Ovary (tissue), 10 donors: ENCODE measurements at places on chromosomes 12 and 14.
A peak's percentile ranks its signal among the peaks of the same experiment; 100 is the strongest.

- H3K27me3 ChIP-seq: no peaks in the 10 kb centered on the region
- H3K4me3 ChIP-seq: no peak overlapping the region
These were observed 235.5 kb upstream of the TBX3 start for GRCh38 chr12:114919479-114919878.

GRCh38 chr12:10167599-10167998, 4.3 kb downstream of the OLR1 start:
- no peaks in the 10 kb centered on the region for H3K4me1 ChIP-seq
- no peaks in the 10 kb centered on the region for H3K27me3 ChIP-seq
- H3K36me3 ChIP-seq: no peaks in the 10 kb centered on the region
- H3K4me3 ChIP-seq: no peak overlapping the region
- H3K27ac ChIP-seq: no peak overlapping the region

GRCh38 chr14:61025251-61026223, 44.5 kb downstream of the SLC38A6 start:
- H3K36me3 ChIP-seq: no peaks in the 10 kb centered on the region
- peak; percentile 42 for DNase-seq
- H3K4me1 ChIP-seq: no peaks in the 10 kb centered on the region
- H3K4me3 ChIP-seq: no peak overlapping the region
- no peaks in the 10 kb centered on the region for H3K27me3 ChIP-seq
- H3K27ac ChIP-seq: no peak overlapping the region

- DNase-seq: no peak
- H3K36me3 ChIP-seq: no peaks in the 10 kb centered on the region
- H3K4me1 ChIP-seq: no peaks in the 10 kb centered on the region
- H3K27ac ChIP-seq: no peak overlapping the region
- H3K27me3 ChIP-seq: no peaks in the 10 kb centered on the region
These were observed 248.1 kb downstream of the DPY19L2 start for GRCh38 chr12:63420206-63420644.
